ENCODE measurements at places on chromosomes 2 and 18. TPM values are rescaled to one million over a fixed set of nuclear protein-coding genes. Genes with fewer than 3 reads are reported as not detected.

The FOXI3 gene
- total RNA-seq: not detected

The CABLES1 gene
- total RNA-seq: 4.9 TPM

The DSC1 gene
- total RNA-seq: not detected

The KRTCAP3 gene
- total RNA-seq: 1.3 TPM

The OR6B2 gene
- total RNA-seq: not detected

The CPO gene
- 0.11 TPM for total RNA-seq

The TTC39C gene
- 6.0 TPM for total RNA-seq

The TMEM247 gene
- total RNA-seq: not detected

DNA sequence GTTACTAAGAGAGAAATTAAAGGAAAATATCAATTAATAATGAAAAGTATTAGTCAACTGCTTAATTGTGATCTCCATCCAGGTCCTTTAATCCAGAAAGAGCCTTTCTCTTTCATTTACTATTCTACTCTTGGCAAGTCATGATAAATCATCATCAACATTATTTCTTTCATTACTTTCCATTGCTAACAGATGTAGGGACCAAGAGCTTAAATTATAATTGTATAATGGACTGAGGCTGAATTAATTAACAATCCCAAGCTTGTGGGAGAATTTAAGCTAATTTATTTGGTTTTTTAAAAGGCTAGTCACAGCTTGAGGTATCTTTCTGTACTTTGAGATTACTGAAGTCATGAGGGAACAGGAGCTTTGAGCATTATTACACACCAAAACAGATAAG is 223.9 kb downstream of the ERBB4 start:
- H3K4me3 ChIP-seq: no peak overlapping the region
- H3K27me3 ChIP-seq: no peaks in the 10 kb centered on the region
- H3K4me1 ChIP-seq: peaks cover 8% of the 10 kb centered on the region
- H3K27ac ChIP-seq: no peak overlapping the region
- DNase-seq: no peak

GRCh38 chr2:25103287-25103871 is 61.5 kb downstream of the EFR3B start:
- no peaks in the 10 kb centered on the region for H3K4me1 ChIP-seq
- no peak overlapping the region for H3K27ac ChIP-seq
- no peaks in the 10 kb centered on the region for H3K27me3 ChIP-seq
- peak; percentile 81 for DNase-seq

GRCh38 chr2:171383134-171383533 is 50.7 kb downstream of the METTL8 start:
- DNase-seq: no peak
- no peak overlapping the region for H3K4me3 ChIP-seq
- no peaks in the 10 kb centered on the region for H3K27me3 ChIP-seq
- no peaks in the 10 kb centered on the region for H3K36me3 ChIP-seq

DNA sequence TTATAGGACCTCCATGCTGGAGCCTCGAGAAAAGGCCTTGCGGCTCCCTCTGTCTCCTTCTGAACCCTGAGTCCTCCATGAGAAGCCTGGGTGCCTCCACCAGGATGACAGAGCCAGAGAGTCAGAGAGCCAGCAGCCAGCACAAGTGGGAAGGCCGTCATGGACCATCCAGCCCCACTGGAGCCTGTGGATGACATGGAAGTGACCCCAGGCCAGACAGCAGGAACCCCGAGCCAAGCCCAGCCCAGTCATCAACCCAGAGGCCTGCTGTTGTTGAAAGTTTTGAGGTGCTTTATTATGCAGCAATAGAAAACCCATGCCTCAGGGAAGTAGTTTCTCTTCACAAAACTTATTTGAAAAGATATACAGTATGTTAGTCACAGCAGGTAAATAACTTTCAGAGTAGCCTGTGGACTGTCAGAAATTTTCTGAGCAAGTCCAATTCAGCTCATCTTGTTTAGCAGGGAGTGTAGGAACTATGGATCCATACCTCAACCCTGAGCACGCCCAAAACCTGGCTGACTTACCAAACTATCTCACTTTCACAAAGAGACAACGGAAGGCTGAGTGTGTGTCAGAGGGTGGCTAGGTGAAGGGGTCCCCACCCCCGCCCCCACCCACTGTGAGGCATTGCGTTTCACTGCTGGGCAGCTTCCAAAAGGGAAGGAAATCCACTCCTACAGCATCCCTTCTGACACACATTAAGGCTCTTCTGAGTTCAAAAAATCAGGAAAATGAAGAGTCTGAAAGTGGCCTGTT is 79.9 kb upstream of the NDUFV2 start:
- H3K4me3 ChIP-seq: no peak overlapping the region
- no peak for DNase-seq
- no peaks in the 10 kb centered on the region for H3K27me3 ChIP-seq
- H3K27ac ChIP-seq: no peak overlapping the region

DNA sequence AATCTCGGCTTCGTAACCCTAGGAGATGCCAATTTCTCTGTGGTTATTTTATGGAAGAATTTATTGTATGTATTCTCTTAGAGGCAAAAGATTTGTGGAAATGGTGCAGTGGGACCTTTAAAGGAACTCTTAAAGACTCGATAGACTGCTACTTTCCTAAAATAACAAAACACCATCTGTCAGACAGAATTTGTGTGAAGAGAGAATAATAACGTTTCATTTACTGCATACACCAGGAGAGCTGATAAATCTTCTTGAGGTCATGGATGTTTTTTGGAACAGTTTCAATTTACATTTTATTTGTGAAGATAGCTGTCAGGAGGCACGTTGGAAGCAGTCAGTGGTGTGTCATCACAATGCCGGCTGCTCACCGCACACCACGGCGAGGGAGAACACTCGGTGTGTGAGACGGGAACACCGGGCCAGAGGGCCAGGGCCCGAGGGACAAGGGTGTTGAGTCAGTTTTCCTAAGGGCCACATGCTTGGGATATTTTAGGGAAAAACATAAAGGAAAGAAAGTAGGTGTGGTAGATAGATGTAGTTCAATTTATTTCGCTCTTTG is 1681.0 kb upstream of the DDX18 start:
- no peak for DNase-seq
- no peaks in the 10 kb centered on the region for H3K4me1 ChIP-seq
- no peaks in the 10 kb centered on the region for H3K36me3 ChIP-seq
- H3K27me3 ChIP-seq: no peaks in the 10 kb centered on the region

- no peaks in the 10 kb centered on the region for H3K27me3 ChIP-seq
- peak overlapping the region; percentile 19 for H3K4me3 ChIP-seq
- no peaks in the 10 kb centered on the region for H3K36me3 ChIP-seq
These were observed 249.0 kb downstream of the CDH20 start for GRCh38 chr18:61582202-61582710.

DNA sequence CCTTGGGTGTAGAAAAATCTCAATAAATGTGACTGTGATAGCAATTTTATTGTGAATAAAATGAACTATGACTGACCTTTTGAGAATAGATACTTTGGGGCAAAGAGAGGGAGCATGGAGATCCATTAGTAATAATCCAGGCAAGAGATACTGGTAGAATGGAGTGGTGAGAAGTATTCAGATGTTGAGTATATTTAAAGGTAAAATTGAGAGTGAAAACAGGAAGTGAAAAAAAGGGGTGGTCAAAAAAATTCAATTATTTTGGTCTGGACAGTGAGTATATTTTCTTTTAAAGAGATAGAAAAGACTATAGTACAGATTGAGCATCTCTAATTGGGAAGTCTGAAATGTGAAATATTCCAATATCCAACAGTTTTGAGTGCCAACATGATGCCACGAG is 1515.6 kb upstream of the NXPH2 start:
- no peaks in the 10 kb centered on the region for H3K27me3 ChIP-seq
- H3K4me3 ChIP-seq: no peak overlapping the region
- H3K36me3 ChIP-seq: no peaks in the 10 kb centered on the region

DNA sequence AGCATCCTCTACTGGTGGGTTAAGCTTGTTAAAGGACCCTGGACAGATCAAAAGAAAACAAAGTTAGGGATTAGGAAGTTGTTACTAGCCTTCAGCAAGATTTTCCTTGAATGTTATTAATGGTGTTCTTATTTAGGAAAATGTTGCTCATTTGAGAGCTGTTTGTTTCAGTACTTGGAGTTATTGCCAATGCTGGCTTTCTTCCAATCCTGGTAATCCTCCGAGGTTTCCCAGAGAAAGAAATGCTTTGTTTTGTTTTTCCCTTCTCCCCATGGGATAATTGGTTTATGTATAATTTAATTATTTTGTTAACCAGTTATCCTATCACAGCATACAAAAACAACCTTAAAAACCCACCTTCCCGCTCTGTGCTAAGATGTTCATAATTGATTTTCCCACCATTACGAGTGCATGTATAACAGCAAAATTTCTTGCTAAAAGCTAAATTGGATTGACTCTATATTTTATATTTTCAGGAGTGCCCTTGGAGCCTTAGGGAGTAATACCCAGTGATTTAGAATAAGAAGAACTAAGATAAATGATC is 79.8 kb downstream of the MGAT5 start:
- H3K36me3 ChIP-seq: no peaks in the 10 kb centered on the region
- H3K4me3 ChIP-seq: no peak overlapping the region
- peaks cover 14% of the 10 kb centered on the region for H3K4me1 ChIP-seq
- no peak overlapping the region for H3K27ac ChIP-seq
- H3K27me3 ChIP-seq: no peaks in the 10 kb centered on the region

- no peaks in the 10 kb centered on the region for H3K36me3 ChIP-seq
- no peak overlapping the region for H3K27ac ChIP-seq
- H3K27me3 ChIP-seq: no peaks in the 10 kb centered on the region
- no peaks in the 10 kb centered on the region for H3K4me1 ChIP-seq
These were observed 47.6 kb upstream of the GPC1 start for GRCh38 chr2:240387669-240388358.

GRCh38 chr2:130764035-130764820 is 8.9 kb downstream of the AMER3 start:
- no peaks in the 10 kb centered on the region for H3K27me3 ChIP-seq
- no peak for DNase-seq
- no peaks in the 10 kb centered on the region for H3K4me1 ChIP-seq
- H3K27ac ChIP-seq: no peak overlapping the region

DNA sequence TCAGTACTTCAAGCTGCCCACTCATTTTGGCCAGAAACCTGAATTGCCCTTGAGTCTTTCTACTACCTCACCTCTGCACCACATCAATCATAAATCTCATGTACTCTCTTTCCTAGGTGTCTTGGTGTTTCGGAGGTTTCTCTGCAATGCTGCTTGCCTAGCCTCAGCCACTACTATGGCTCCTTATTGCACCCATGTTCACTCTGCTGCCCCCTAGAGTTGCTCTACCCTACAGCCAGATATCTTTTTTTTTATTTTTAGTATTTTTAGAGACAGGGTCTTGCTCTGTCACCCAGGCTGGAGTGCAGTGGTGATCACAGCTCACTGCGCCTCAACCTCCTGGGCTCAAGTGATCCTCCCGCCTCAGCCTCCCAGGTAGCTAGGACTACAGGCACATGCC is 413.0 kb downstream of the PTPRM start:
- no peaks in the 10 kb centered on the region for H3K27me3 ChIP-seq
- H3K4me3 ChIP-seq: no peak overlapping the region
- H3K27ac ChIP-seq: no peak overlapping the region

GRCh38 chr18:22318745-22319407 is 98.8 kb downstream of the CTAGE1 start:
- no peak overlapping the region for H3K4me3 ChIP-seq
- DNase-seq: peak; percentile 88
- H3K27me3 ChIP-seq: no peaks in the 10 kb centered on the region
- no peak overlapping the region for H3K27ac ChIP-seq
- no peaks in the 10 kb centered on the region for H3K36me3 ChIP-seq

DNA sequence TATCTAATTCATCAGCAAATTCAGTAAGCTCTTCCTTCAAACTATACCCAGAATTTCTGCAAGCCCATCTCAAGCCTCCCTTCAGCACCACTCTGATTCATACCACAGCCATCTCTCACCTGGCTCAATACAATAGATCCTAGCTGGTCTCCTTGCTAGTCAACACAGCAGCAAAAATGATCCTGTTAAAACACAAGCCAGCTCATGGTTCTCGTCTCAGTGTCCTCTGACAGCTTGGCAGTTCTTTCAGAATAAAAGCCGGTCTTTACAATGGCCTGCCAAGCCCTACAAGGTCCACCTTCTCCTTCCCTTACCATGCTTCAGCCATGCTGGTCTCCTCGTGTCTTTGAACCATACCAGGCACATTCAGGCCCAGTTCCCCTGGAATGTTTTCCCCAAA is 296.9 kb upstream of the RND3 start:
- H3K4me1 ChIP-seq: no peaks in the 10 kb centered on the region
- no peak overlapping the region for H3K27ac ChIP-seq
- no peaks in the 10 kb centered on the region for H3K27me3 ChIP-seq
- H3K36me3 ChIP-seq: no peaks in the 10 kb centered on the region
- no peak overlapping the region for H3K4me3 ChIP-seq

GRCh38 chr2:85022232-85022631 is 51.3 kb downstream of the KCMF1 start:
- no peaks in the 10 kb centered on the region for H3K27me3 ChIP-seq
- no peak overlapping the region for H3K4me3 ChIP-seq
- H3K4me1 ChIP-seq: no peaks in the 10 kb centered on the region
- no peak overlapping the region for H3K27ac ChIP-seq
- DNase-seq: no peak

DNA sequence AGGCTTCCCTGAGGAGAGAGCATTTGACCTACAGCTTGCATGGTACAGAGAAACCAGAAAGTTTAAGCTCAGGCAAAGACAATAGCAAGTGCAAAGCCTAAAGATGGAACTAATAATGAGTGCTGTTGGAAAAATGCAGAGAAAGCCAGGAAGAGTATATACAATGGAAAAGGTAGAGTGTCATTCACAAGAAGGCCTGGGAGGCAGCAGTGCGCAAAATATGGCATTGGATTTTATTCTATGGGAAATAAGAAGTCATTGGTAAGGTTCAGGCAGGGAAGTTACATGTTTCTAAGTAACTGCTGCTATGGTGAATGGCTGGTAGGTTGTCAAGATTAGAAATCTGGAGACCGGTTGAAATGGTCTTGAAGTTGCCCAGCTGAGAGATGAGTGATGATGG is 2167.3 kb upstream of the CELF4 start:
- no peak overlapping the region for H3K27ac ChIP-seq
- no peak for DNase-seq
- H3K27me3 ChIP-seq: no peaks in the 10 kb centered on the region
- no peak overlapping the region for H3K4me3 ChIP-seq

- H3K4me3 ChIP-seq: no peak overlapping the region
- H3K27me3 ChIP-seq: no peaks in the 10 kb centered on the region
- no peak overlapping the region for H3K27ac ChIP-seq
- no peak for DNase-seq
These were observed 117.7 kb upstream of the RAB12 start for GRCh38 chr18:8491516-8491915.

DNA sequence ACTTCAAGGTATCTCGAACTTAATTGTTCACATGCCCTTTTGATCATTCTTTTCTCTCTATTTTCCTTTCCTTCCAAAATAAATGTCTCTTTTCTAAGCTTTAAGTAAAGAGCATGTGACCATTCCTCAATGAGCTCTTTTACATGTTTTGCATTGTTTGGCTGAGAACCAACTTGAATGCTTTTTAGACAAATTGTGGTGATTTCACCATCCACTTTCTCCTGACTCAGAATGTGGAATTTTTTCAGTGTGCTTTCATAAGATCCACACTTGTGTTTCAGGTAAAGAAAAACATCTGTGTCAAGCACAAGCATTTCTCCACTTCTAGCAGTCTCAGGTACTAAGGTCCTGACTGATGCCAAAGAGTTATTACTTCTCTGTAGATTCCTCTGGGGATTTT is 10.7 kb downstream of the RBM43 start:
- H3K36me3 ChIP-seq: no peaks in the 10 kb centered on the region
- H3K27me3 ChIP-seq: no peaks in the 10 kb centered on the region
- H3K27ac ChIP-seq: no peak overlapping the region
- peak; percentile 92 for DNase-seq
- H3K4me1 ChIP-seq: no peaks in the 10 kb centered on the region
- no peak overlapping the region for H3K4me3 ChIP-seq
